ENCODE measurements at places on chromosomes 1 and 21.

GRCh38 chr1:235277709-235278108 lies 50.3 kb downstream of the ARID4B start:
- no peak for DNase-seq

DNA sequence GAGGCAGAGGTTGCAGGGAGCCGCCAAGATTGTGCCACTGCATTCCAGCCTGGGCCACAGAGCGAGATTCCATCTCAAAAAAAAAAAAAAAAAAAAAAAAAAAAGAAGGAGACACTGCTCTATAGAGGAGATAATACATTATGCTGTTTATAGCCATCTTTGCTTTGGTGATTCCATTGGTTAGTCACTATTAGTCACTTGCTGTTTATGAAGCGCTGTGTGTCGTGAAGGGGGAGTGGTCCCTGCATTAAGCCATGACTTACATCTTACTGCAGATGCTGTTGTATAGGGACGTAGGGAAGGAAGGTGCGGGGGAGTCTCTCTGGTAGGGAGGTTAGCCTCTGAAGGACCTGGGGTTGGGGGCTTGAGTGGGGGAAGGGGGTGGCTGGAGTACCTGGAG lies 48.3 kb downstream of the HUNK start:
- DNase-seq = peak; percentile 19

- peak; percentile 33 for DNase-seq
These were observed 77.0 kb upstream of the C1orf105 start for GRCh38 chr1:172343240-172344160.

- no peak for DNase-seq
These were observed 148.6 kb upstream of the HMGB4 start for GRCh38 chr1:33715195-33715811.

- no peak for DNase-seq
These were observed 9.5 kb downstream of the IL6R start for GRCh38 chr1:154414606-154415005.

GRCh38 chr1:191700922-191701321 lies 457.3 kb upstream of the RGS18 start:
- DNase-seq = no peak

DNA sequence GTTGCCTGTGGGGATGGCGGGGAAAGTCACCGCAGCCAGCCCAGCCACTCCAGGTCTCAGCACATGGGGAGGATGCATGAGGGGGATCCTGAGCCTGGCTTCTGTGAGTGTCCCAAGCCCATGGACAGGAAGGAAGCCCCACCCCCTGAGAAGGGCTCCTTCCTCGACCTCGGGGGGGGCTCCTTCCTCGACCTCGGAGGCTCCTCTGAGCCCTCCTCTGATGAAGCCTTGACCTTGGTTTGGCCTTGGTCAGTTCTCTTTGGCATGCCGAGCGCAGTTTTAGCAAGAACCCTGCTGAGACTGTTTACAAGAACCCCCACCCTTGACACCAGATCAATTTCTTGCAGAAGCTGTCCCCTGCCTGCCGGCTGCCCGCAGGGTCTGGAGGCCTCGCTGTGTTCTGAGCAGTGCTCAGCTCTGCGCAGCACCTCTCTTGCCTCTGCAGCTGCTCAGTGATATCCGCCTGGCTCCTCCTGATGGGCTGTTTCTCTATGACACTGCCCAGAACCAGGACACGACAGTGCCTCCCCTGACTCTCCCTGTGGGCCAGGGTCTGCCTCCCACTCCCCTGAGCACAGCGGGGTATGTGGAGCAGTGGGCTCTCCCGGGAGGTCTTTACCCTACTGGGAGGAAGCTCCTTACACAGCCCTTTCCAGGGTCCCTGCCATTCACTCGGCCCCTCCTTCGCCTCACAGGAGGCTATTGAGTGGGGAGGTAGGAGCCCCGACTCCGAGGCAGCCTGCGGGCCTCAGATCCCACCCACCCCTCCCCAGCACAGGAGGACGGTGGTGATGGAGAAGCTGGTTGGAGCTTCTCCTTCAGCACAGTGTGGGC lies 15.4 kb downstream of the ACTRT2 start:
- no peak for DNase-seq

DNA sequence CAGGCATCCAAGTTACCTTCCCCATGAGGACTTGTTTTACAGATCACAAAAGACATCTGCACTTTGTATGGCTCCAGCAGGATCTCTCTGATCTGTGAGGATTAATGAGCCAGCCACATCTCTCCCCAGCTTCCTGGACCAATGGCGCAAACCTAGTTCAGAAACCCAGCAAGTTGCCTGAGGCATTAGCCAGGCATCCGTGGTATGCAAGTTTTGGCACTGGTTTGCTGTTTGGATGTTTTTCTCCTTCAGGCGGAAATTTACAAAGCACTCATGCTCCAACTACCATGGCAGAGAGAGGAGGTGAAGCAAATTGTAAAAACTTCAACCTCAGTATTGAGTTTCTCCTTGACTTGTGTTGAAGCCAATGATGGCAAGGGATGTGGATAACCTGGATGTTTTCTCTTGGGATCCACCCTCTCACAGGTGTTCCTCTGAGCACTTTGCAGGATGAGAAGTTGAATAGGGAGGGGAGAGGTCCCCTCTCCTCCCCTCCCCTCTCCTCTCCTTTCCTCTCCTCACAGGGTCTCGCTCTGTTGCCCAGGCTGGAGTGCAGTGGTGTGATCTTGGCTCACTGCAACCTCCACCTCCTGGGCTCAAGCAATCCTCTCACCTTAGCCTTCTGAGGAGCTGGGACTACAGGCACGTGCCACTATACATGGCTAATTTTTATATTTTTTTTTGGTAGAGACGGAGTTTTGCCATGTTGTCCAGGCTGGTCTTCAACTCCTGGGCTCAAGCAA lies 25.6 kb upstream of the ENO1 start:
- DNase-seq = peak; percentile 91

DNA sequence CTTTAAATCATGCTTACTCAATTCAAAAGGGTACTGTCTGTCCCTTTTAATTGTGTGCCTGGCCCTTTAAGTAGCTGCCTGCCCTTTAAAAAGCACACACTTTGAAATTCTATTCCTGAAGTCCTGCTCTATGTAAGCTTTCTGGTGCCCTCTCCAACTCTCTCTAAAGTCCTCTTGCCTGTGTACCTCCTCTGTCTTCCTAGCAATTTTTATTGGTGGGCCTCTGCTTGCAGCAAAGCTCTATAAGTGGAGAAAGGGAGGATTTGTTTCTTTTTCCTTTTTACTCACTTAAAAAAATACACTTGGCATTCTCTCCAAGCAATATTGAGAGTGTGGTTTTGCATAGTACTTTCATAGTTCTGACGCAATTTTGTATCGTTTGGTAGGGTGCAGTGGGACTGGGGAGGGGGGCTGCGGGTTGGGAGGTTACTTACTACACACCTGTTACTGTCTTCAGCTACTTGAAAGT lies 135.4 kb downstream of the LMO4 start:
- no peak for DNase-seq

GRCh38 chr1:90405726-90406125 lies 311.4 kb downstream of the BARHL2 start:
- DNase-seq = no peak

DNA sequence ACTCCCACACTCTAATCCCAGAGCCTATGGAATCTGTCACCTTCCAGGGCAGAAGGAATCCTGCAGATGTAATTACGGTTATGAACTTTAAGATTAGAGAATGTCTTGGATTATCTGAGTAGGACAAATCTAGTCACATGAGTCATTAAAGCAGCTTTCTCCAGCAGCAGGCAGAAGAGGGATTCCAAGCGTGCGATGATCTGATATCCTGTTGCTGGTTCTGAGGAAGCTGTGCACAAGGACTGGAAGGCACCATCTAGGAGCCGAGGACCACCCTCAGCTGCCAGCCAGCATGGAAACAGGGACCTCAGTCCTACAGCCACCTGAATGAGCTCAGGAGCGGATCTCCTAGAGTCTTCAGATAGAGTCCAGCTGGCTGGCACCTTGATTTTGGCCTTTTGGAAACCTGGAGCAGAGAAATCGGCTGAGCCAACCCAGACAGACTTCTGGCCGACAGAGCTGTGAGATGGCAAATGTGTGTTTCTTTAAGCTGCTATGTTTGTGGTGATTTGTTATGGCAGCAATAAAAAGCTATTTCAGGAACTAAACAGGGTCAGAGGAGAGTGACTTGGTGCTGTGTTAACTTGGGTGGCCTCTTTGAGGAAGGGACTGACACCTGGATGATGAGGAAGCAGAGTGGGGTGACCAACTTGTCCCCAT lies 34.5 kb downstream of the LRRN2 start:
- DNase-seq = no peak

GRCh38 chr1:164560556-164560955 lies 1.6 kb downstream of the PBX1 start:
- no peak for DNase-seq

DNA sequence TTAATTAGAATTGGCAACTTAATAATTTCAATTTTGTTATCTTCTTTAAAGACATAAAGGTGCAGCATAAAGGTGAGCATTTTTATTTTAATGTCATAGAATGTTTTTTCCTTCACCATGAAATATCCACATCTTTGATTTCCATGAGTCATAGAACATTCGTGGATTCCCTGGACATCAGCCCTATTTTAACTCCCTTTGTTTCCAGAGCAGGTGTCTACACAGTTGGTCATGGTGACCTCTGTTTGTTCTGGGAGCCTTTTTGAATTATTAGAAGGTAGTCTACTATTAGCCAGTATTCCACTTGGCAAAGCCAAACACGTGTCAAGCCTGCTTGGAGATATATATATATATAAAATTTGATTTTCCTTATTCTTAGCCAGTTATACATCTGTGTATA lies 572.9 kb downstream of the LTN1 start:
- DNase-seq = no peak

DNA sequence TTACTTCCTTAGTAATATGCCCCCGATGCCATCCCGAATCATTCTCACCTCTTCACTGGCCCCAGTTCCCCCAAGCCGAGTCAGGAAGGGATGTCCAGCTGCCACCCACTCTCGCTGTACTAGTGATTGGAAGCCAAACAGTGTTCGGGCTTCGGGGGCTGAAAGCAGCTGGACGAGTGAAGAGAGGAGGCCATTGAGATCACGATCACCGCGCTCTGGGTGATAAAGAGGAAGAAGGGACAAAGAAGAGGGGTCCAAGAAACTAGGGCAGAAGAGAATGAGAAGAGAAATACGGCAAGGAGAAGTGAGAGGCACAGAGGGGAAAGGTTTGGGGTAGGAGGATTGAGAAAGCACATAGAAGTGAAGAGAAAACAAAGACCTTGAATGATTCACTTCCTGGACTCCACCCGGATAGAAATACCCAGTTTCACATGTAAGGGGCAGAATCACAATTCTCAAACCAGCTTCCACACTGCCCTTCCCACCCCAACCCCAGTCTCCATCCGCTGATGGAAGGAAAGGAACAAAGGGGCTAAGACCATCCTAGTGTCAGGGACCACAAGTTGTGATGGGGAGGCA lies 3.7 kb upstream of the SF3B4 start:
- DNase-seq = no peak

GRCh38 chr1:155709391-155709790 lies 20.5 kb downstream of the DAP3 start:
- DNase-seq = no peak

DNA sequence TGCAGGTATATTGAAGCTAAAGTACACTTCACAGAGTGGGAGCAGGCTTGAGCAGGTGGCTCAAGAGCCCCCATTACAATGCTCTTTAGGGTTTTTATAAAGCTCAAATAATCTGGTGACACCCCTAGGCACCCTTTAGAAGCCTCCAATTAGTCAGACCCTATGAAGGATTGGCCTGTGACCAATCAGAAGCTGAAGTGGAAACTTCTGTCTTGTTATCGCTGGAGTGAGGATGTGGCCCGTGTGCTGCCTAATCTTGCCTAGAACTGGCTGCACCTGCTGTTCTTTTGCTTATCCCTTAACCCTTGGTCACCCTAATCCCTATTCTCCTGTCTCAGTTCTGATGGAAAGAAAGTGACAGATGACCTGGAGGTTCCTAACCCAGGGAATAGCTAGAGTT lies 70.8 kb upstream of the ABCG1 start:
- DNase-seq = no peak

DNA sequence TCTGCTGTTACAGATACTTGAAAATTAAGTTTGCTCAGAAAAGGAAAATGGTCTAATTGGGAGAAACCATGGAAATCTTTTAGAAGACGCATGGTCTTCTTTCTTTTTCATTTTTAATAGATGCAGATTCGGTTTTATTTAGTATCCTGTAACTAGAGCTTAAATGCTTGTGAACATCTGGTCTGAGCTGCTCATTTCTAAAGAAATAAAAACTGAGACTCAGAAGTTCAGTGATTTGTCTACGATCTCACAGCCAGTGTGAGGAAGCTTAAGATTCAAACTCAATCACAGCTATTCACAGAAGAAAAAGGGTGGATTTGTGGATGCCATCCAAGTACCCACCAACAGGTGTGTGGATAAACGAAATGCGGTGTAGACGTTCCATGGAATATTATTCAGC lies 80.0 kb upstream of the TIAM1 start:
- no peak for DNase-seq

- no peak for DNase-seq
These were observed 89.1 kb upstream of the ERRFI1 start for GRCh38 chr1:8115031-8115768.

DNA sequence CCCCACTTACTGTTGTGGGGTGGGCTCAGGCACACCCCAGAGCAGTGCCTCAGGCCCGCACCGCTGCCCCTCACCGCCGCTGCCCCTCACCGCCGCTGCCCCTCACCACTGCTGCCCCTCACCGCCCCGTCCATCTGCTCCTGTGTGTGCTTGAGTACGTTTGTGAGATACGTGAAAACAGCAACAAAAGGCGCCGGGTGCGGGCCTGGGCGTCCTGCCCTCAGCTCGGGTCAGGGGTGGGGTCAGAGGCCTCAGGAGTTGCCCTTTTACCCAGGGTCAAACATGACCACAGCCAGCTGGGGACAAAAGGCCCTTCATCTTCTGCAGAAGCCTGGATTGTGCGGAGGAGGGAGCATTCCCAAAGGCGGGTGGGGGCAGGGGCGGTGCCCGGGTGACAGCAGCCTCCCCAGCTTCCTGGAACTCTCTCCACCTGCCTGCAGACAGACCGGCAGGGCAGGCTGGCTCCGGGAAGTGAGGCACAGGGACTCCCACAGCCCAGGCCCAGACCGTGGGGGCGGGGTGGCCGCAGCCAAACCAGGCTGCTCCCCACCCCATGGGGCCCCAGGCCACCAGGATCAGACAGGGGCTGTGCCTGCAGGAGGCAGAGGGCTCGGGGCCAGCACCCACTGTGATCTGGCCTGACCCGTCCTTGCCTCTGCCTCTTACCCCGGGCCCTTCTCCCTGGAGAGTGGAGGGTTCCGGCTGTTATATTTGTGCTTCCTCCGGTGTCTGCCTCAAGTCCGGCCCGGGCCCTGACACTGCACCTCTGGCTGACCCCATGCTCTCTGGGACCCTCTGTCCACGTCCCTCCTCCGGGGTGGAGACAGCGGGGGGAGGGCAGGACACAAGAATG lies 2.3 kb upstream of the VWA1 start:
- peak; percentile 27 for DNase-seq

- DNase-seq = no peak
These were observed 50.6 kb downstream of the NPHP4 start for GRCh38 chr1:5941671-5942070.

- no peak for DNase-seq
These were observed 20.2 kb downstream of the NSL1 start for GRCh38 chr1:212771341-212771740.

Measured in AG08396 (cell line).